Stimulated activated CD4-positive, alpha-beta T cell treated with anti-CD3 and anti-CD28 coated beads, Interleukin-4, amount 100 ng/mL, for 48 hours (primary cell): ENCODE measurements at places on chromosomes 16 and 17.

- DNase-seq, result no peak
Observed at GRCh38 chr17:10875430-10875851, 37.6 kb upstream of the PIRT start.

DNA sequence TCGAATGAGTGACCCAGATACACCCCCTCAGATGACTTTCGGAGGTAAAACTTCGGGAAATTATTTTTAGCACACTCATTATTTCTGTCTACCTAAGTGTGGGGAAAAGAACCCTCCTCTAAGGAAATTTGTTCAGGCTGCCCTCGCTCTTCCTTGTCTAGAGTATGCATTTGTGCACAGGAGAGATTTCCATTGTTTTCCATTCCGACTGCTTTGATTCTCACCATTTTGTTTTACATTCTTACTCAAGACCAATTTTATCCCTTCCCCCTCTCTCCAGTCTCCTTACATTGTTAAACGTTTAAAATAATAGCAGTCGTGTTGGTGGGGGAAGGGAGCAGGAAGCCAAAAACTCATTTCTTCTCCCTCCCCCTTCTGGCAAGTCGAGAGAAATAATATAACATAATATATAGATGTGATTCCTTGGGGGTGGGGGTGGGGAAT, 1.5 kb upstream of the CHD3 start:
- DNase-seq, result no peak

DNA sequence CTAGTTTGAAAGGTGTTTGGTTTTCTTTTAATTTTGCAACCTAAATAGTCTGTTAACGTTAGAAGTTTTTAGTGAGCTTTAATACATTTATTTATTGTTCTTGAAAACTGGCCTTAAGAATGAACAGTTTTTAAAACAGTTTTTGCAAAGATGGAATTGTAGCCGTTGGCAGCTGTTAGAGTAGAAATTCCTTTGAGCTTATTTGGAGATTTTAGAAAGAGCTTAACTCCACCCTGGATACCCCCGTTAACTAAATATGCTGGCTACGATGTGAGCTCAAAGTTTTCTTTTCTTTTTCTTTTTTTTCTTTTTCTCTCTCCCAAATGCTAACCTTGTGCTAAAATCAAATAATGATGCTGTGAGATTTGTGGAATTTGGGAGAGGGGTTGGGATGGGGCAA, 75.2 kb downstream of the COX10 start:
- no peak for DNase-seq

DNA sequence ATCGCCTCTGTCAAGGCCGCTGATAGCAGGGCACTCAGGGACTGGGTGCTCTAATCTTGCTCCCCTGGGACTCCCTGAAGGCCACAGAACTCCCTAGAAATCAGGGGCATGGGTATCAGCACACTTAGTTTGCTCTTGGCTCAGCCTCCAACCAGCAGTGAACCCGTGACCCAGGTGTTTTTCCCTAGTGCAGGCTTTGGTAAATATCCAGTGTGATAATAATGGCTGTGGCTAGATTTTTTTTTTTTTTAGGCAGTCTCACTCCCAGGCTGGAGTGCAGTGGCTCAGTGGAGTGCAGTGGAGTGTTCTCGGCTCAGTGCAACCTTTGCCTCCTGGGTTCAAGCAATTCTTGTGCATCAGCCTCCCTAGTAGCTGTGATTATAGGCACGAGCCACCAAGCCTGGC, 10.3 kb downstream of the NUPR1 start:
- DNase-seq, result no peak

DNA sequence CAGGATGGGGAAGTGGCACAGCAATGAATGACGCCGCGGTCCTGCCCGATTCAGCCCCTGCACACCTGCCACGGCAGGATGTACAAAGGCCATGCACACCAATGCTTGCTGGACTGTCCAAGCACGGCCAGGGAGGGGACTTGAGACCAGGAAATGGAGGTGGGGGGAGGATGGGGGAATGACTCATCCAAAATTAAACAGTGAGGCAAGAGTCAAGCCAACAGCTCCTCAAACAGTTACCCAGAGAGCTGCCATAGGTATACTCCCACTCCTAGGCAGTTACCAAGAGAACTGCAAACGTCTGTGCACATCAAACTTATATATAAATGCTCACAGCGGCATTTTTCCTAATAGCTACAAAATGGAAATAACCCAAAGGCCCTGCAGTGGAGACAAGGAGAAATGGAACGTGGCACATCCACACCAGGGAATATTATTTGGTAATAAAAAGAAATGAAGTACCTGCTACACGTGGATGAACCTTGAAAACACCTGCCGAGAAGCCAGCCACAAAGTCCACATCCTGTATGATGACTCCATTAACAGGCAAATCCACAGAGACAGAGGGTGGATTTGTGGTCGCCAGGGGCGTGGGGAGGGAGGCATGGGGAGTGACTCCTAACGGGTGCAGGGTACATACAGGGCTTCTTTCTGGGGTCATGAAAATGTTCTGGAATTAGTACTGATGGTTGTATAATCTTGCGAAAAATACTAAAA, 54.1 kb downstream of the VAC14 start:
- no peak for DNase-seq
